HCT116 (cell line): ENCODE measurements at places on chromosomes 3 and 15. TPM values are rescaled to one million over a fixed set of nuclear protein-coding genes. Genes with fewer than 3 reads are reported as not detected.
A peak's percentile ranks its signal among the peaks of the same experiment; 100 is the strongest.

Gene PLA2G4D
- total RNA-seq, result 0.34 TPM

Gene ISL2
- total RNA-seq, result 11.6 TPM

Gene IQCF5
- total RNA-seq, result not detected

DNA sequence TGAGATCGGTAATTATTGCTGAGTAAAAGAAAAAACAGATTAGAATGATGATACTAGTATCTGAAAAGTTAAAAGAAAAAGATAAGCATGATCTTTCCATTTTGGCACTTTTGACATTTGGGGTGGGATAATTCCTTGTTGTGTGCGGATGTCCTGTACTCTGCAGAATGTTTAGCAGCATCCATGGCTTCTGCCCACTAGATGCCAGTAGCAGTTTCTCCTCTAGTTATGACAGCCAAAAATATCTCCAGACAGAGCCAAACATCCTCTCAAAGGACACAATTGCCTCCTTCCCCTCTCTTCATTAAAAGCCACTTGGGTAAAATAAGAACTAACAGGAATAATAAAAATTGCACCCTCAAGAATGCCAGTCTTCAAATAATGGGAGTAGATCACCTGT, 468.8 kb upstream of the GRM7 start:
- DNase-seq, result no peak

GRCh38 chr3:177810162-177810623, 612.9 kb upstream of the TBL1XR1 start:
- no peak for DNase-seq

Gene ZPLD1
- not detected for total RNA-seq

- DNase-seq, result no peak
These were observed 350.5 kb upstream of the TBL1XR1 start for GRCh38 chr3:177547711-177548350.

Gene SIDT1
- total RNA-seq, result not detected

- DNase-seq, result no peak
These were observed 122.3 kb downstream of the FAM174B start for GRCh38 chr15:92533298-92533697.

Gene MAP6D1
- 5.3 TPM for total RNA-seq

DNA sequence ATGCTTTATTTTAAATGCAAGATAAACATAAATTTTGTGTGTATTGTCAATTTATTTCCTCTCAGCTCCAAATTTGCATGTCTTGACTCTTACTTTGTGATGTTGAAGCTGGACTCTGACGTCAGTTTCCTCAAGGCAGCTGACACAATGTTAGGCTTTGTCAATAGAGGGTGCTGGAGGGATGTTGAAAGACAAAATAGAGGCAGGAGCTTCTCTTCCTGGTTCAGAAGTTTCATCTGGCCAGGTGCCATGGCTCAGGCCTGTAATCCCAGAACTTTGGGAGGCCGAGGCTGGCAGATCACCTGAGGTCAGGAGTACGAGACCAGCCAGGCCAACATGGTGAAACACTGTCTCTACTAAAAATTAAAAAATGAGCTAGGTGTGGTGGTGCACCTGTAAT, 408.6 kb downstream of the GBE1 start:
- peak; percentile 13 for DNase-seq

Gene TFRC
- total RNA-seq, result 261 TPM

DNA sequence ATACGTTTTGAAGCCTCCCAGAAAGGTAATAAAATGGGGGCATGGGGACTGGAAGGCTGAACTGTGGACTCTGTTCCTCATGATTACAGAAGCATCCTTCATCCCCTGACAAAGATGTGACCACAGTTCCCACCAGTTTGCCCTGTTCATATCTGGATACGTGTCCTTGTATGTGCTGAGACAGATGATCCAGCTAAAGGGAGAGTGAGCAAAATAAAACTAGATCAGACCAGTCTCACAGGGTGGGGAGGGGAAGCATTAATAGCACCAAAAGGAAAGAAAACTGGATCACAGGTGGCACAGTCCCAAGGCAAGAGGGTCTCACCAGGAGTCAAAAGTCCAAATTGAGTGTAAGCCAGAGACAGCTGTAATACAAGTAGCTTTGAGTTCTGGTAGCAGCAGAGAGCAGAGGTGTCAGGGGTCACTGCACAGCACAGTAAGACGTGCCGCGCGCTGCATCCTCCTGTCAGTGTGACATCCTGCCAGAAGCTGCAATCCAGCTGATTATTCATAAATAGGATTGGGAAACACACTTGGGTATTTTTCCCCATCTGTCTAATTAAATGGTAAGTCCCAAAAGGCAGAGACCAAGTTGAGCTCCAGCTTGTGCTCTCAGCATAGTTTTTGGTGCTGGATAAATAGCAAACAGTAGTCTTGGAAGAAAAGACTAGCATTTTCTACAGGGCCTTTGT, 560.0 kb upstream of the CFAP20DC start:
- DNase-seq, result no peak

DNA sequence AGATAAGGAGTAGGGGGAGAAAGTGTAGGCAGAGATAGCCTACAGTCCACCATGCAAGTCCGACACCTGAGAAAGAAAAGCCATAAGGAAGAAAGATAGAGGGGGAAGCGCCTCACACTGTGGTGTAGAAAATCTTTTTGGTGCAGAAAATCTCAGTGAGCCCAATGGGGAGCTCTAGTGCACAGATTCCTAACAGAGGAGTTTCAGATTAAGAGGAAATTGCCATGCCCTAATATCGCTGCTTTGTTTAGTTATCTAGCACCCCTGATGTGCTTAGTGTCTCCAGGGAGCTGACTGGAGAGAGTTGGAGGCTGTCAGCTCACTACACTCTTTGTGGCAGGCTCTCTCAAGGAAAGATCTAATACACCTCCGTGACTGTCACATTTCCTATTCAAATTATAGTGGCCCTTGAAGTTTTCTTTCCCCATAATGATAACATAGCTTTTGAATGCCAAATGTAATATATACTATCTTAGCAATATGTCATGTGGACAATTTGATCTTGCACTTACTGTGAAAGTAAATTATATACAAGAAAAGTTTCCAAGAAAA, 33.7 kb downstream of the CGGBP1 start:
- no peak for DNase-seq

DNA sequence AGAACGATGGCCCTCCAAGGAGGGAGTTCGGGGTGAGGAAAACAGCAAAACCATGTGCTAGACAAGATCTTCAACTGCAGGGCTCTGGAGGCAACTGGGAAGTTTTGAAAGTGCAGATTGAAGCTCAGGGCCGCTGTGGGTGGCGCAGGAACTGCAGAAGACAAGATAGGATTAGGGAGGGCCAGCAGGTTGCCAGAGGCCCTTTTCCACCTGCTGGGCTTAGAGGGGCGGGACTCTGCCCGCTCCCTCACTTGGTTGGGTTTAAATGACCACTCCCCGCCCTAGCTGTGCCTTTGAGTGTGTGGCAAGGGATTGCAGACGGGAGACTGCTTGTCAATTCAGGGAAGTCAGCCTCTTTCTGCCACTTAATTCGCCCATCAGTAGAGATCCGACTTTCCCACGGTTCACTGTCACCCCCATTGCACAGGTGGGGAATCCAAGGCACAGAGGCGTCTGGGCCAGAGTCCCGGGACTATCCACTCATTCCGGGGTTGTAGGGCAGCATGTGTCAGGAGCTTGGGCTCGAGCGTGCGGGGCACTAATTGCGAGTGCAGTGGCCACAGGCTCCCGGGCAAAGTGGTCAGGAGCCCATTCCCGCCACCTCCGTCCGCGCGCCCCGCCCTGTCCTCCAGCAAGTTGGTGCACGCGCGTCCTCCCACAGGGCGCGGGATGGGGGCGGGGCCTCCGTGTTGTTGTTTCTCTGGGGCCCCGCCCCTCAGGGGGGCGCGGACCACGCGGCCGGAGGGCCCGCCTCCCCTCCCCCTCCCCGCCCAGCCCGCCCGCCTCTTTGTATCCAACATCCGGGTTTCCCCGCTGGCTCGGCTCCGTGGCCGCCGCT, at the start of gene ACVR2B:
Gene ACVR2B, plus strand, starts transcription at position 816 of the 838 bp plus-strand sequence. CDS start 433 bp downstream, outside the sequence.
- peak; percentile 54 for DNase-seq

Gene LRTM1
- not detected for total RNA-seq

Gene NR2E3
- total RNA-seq, result 0.59 TPM

GRCh38 chr15:90435652-90436337, 47.8 kb downstream of the IQGAP1 start:
- no peak for DNase-seq

GRCh38 chr3:187926620-187927019, 181.4 kb upstream of the BCL6 start:
- no peak for DNase-seq

DNA sequence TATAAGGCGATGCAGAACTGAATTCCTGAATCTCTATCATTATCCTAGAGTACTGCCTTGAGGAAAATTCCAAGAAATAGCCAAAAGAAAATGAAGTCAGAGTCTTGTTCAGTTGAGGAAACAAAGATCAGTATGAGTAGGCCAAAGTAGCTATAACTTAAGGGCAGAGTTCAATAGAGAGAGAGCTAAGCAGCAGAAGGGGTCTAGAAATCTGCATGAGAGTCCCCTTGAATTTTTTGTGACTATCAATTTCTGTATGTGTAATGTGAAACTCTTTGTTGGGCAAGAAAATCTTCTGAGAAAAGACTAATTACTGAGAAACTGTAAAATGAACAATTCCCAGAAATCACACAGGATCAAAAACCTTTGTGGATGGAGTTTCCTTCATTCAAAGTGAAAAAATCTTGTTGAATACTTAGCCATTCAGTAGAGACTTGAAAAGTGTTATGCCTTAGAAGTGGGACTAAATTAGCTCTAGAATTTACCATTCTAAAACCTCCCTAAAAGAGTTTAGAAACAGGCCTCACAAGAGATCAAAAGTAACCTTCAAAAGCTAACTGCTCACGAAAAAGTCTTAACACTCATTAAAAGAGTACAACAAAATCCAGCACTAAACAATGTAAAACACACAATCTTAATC, 43.1 kb upstream of the FNDC3B start:
- DNase-seq, result no peak

Gene GATA2
- 18.6 TPM for total RNA-seq

DNA sequence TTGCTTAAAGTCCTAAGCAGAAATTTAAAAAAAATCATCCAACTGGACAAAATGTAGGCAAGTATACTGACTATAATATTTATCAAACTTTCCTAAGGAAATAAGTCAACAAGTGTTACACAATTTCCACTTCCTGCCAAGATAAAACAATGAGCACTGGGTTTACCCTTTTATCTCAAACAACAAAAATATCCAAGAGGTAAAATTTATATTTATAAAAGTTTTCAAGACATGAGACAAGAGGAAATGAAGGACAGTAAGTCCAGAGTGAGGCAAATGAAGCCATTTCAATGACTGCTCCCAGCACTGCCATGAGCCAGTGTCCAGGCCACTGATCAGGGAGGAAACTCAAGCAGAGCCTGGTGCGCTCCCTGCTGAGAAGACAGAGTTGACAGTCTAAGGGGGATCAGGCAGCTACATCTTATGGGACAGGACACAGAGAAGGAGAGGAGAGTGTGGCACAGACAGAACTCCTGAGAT, 439.4 kb downstream of the RAP2B start:
- no peak for DNase-seq

DNA sequence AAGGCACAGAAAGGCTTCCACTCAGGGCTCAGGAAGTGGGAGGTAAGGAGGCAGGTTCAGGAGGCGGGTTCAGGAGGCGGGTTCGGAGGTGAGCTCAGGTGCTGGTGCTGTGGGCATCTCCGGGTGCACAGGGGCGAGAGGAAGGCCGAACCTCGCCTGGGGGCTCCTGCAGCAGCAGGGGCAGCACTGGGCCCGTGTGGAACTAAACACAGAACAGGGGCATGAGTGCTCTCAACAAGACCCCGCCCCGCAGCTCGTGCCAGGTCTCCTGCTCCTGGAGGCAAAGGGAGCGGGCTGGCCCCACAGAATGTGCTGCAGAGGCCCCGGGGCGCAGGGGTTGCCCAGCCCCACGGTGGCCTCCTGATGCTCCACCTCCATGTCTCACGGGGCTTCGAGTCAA, 13.7 kb downstream of the ZDHHC19 start:
- no peak for DNase-seq

GRCh38 chr3:65402597-65402996, 636.1 kb downstream of the MAGI1 start:
- DNase-seq, result no peak

DNA sequence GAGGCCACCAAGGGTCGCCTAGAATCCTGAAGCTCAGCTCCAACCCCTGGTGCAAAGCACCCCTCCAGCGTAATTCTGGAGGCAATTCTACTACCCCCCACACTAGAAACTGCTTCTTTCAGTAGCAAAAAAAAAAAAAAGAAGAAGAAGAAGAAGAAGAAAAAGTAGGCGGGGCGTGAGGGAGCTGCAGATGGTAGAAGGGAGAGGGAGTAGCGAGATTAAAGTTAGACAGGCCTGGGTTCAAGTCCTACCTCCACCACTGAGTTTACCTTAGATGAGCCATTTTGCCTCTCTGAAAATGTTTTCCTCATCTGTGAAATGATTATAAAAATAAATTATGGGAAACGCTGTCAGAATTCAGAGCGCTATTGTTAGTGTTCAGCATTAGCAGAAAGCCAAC, 913 bp downstream of the FAM174B start:
- no peak for DNase-seq

DNA sequence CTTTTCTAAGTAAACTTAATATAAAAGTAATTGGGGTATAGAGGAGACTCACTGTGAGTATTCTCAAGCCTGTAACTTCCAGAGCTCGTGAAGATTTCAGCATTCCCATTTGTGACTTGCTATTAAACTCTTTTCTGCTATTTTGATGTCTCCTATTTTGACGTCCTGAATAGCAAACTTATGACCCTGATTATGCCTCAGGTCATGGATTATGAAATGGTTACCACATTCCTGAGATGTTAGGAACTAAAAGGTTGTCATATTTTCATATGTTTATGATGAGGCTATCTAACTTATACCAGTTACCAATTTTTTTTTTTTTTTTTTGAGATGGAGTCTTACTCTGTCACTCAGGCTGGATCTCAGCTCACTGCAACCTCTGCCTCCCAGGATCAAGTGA, 105.5 kb downstream of the ATG7 start:
- no peak for DNase-seq

DNA sequence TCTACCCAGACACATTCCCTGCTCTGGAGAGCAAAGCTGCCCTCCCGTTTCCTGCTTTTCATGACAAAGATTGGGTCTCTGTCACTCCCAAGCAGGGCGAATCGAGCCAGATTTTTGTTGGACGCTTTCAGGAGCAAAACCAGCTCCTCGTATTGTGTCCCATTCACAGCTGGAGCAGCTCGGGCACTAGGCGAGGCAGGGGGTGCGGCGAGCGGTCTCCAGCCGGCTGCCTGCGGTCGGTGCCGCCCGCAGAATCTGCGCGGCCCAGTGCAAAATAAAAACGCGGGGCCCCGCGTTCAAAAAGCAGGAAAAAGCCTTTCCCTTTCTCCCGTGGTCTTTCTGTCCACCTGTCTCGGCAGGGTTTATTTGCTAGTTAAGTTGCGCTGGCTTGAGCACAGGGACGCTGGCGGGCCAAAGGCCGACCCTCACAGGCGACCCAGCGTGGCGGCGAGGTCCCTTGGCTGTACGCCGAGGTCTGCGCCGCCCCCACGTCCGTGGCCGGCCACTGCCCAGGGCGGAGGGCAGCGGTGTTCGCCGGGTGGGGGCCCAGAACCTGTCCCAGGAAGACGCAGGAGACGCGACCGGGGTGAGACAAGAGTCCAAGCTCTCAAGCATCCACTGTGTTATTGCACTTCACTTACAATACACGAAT, 71.2 kb downstream of the CYP19A1 start:
- no peak for DNase-seq

GRCh38 chr3:45712434-45713110, 23.4 kb downstream of the SACM1L start:
- no peak for DNase-seq

- no peak for DNase-seq
These were observed 82.8 kb downstream of the SMAD3 start for GRCh38 chr15:67148196-67148701.
